ENCODE measurements at places on chromosomes 6 and 20.

DNA sequence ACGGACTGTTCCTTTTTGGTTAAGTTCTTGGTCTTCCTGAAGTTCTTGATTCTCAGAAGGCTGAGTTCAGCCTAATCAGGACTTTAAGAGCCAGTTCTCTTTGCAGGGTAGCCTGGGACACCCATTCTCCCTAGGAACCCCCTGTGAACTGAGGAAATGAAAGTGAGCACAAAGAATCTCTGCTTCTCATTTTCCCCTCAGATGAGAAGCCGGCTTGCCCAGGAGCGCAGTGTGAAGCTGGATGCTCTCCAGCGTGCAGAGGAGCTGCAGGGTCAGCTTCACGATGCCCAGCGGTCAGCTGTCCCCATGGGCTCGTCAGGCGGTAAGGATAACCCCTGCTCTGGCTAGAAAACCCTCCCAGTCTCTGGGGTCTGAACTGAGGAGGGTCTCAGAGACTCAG, 34.0 kb downstream of the CD164 start:
- DNase-seq: no peak

DNA sequence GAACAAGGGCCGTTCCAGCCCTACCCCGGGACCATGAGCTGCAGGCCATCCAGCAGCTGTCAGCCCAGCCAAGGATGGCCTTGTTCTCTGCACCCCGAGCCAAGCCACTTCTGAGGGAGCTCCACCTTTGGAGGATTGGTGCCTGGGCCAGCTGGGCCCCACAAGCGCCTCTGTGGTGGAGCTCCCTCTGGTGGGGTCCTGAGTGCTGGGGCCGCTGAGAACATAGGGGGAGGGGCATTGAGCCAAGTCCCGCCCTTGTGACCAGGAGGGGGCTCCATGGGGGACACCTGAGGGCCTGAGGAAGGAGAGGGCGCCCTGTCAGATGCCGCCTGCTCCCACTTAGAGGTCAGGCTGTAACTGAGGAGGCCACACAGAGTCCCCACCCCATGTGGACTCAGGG, 43.2 kb downstream of the YTHDF1 start:
- no peak for DNase-seq

- no peak for DNase-seq
These were observed 24.0 kb downstream of the MAPK13 start for GRCh38 chr6:36154286-36154685.

DNA sequence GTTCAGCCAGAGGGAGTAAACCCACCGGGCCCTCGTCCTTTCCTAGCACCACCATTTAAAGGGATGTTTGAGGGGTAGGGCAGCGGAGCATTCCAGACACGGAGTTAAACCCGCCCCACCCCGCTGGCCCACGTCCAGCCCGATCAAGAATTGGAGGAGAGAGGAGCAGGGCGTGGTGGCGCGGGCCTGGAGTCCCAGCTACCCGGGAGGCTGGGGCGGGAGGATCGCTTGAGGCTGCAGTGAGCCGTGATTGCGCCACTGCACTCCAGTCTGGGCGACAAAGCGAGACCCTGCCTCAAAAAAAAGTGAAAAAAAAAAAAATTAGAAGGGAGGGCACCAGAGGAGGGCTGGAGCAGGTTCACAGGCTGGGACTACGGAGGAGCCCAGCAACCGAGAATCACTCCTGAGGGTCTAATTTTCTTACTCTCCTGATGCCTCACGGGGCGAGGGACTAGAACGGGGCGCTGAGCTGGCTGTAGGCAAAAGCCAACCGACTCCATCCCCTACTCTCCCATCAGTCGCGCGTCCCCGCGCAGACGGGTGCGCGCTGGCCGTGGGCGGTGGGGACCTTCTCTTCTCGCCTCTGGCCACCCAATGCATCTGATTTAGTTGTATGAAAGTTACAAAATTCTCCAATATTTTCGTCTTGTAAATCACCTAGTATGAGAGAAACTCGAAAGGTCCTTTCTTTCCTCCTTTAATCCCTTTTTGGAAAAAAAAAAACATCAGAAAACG, 6.1 kb upstream of the HSPA1B start:
- peak; percentile 57 for DNase-seq

DNA sequence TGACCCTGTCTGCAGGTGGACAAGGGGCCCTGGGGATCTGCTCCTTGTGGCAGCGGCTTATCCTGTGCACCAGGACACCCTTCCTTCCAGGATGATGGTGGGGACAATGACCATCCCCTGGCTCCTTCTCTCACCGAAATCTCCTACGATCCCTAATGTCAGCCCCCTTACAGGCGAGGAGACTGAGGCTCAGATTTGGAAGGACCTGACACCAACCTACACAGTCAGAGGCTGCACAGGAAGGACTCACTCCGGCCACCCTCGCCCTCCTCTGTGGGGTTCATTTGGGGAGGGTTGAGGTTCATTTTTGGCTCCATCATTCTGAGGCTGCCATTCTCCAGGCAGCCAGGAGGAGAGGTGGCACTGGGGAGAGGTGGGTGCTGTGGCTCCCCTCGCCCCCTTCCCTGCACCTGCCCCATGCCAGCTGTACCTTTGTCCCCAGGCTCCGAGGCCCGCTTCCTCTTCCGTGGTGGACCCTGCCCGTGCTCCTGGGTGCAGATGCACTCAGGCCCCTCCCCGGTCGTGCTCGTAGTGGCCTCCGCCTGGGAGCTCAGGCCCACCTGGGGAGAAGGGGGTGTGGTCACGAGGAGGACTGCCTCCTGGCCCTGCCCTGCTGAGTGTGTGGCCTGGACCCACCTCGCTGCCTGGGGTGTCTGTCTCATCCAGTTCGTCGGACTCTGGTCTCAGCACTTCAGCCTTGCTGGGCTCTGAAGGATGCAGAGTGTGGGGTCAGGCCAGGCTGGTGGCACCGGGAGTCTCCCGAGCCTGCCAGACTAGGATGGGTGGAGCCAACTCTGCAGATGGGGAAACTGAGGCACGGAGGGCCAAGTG, 5.3 kb upstream of the CABLES2 start:
- DNase-seq: no peak

DNA sequence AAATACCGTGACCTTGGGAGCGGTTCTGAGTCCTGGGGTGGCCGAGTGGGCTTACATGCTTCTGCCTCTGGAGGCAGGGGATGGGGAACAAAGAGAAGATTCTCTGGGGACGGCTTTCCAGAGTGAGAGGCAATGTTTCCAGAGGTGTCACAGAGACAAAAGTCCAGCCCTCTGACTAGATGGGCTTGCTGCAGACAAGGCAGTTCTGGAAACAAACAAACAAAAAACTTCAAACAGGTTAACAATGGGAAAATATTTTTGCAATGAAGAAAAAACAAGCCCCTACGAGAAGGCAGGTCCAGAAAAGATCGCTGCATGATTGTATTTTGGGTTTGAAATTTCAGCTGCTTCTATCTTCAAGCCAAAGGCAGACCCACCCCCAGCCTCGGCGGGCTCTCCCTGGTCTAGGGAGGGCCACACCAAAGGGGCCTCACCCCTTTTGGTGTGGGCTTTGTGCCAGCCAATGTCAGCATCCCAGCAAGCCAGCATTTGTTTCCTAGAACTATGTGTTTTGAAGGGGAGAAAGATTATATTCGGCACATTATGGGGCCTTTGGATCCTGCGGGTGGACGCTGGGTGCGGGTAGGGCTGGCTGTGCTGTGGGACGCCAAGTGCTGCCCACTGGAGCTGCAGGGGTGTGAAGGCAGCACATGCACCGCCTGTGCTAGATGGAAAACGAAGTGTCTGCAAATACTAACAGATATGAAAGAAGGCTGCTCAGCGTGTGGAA, 42.9 kb downstream of the RIOK1 start:
- no peak for DNase-seq

- no peak for DNase-seq
These were observed 317.5 kb upstream of the MARCKS start for GRCh38 chr6:113539623-113540022.

DNA sequence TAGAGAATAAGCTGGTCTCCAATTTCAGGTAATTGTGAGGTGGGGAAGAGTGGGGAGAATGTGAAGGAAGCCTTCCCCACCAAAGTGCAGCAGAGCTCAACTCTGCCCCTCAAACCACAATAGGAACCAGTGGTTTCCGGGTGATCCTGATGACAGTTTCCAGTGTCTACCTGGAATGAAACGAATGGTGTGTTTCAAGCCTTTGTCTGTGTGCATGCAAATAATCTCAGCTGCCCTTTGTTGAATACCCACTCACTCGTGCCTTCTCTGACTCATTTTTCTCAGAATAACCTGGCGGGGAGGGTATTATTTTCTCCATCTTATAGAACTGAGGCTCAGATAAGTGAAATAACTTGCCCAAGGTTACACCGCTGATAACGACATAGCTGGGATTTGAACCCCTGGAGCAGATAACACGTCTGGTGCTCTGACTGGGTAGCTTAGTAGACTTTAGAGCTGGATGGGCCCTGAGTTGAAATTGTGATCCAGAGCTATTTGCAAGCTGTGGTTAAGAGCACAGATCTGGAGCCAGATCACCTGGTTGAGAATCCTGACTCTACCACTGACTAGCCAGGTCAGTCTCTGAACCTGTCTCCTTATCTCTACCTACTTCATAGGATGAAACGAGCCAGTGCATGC, 85.1 kb downstream of the EYA2 start:
- DNase-seq: no peak
